ENCODE measurements at places on chromosomes 2 and 18.

- no peak for DNase-seq
Observed at GRCh38 chr18:35045806-35046205, 4.6 kb downstream of the MAPRE2 start.

GRCh38 chr2:226796840-226797288 lies 2.8 kb downstream of the IRS1 start:
- no peak for DNase-seq

DNA sequence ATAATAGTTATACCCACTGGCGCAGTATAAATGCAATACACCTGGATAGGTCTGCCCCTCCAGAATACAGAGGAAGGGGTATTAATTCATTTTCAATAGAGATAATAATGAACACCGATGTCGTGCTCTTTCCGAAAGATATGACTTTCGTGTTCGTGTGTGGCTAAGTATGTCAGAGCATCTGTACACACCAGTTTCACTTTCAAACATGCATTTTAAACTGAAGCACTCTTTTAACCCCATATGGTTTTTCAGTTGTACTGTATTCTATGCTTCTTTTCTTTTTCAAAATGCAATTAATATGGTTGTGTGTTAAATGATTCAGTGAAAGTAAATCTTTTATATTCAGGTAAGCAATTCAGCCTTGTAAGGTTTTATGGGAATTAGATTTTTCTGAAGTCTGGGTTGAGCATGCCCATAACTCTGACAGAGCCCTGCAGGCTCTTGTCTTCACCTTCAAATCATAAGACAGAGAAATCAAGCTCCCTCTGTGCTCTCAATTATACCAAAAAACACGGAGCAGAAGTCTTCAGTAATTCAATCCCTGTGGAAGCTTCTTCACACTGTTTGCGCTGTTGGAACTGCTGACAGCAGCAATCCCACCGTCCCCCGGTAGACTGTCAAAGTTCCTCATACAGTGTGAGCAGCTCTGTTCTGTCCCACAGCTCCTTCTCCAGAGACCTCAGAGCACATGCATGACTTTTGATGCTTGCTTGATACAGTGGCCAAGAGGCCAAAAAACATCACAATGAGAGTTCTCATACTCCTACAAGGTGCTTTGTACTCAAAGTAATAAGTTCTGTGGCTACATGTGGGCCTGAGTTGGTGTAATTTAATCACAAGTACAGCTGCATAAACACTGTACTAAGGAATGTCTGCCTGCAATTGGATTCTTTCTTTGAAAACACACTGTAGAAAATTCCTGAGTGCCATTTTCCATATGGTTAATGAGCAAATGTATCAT lies 186.8 kb downstream of the ZNF521 start:
- peak; percentile 88 for DNase-seq

DNA sequence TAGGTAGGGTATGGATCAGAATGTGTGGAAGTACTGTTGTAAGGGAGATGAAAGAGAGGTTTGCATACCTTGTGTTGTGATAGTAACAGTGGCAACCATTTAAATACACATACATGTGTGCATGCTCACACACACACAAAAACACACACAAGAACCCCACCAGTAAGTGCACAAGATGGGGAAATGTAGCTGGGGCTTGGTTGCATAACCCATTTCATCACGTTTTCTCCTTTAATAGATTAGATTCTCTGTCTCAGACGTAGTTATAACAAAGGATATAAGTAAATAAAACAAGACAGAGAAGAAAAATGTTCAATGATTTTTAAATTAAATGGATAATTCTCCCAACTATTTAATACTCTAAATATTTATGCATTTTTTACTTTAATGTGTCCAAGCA lies 13.4 kb downstream of the ARHGAP15 start:
- DNase-seq, result no peak

GRCh38 chr2:135818937-135819610 lies 17.9 kb downstream of the LCT start:
- DNase-seq, result no peak

GRCh38 chr2:121648206-121649148 lies 785 bp downstream of the CLASP1 start:
- DNase-seq, result peak; percentile 64

- DNase-seq, result no peak
Observed at GRCh38 chr2:18506883-18507509, 53.5 kb downstream of the RDH14 start.

- DNase-seq, result no peak
Observed at GRCh38 chr2:209253544-209253943, 170.3 kb upstream of the MAP2 start.

DNA sequence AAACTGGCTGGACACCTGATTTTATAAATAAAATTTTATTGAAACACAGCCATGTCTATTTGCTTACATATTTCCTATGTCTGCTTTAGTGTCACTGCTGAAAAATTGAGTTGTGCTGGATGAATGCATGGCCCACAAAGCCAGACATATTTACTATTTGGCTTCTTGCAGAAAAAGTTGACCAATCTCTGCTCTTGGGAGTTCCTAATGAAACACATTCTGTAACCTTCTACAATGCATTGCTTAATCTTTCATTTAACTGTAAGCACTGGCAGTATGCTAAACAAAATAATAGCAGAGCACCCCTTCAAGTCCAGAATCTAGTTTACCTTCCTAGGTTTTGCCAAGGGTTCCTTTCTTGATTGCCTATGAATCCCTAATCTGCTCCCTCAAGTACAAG lies 17.7 kb upstream of the SERPINB7 start:
- DNase-seq, result no peak

DNA sequence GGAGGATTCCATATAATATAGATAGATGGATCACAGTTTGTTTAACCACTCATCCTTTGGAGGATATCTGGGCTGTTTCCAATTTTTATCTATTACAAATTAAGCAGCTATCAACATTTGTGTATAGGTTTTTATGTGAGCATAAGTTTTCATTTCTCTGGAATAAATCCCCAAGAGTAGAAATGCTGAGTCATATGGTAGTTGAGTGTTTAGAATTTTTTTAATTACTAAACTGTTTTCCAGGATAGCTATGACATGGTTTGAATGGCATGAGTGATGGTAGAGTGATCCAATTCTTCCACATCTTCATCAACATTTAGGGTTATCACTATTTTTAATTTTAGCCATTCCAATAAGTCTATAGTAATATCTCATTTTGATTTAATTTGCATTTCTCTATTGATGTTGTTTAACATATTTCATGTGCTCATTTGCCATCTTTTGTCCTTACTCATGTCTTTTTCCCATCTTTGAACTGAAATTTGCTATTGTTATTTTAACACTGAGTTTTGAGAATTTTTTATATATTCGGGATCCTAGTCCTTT lies 31.4 kb downstream of the ABCB11 start:
- DNase-seq, result no peak

- no peak for DNase-seq
Observed at GRCh38 chr2:88038263-88039105, 17.1 kb downstream of the KRCC1 start.

- peak; percentile 35 for DNase-seq
Observed at GRCh38 chr2:108922141-108922915, 66.7 kb downstream of the EDAR start.

GRCh38 chr2:205721057-205721449 lies 38.8 kb downstream of the NRP2 start:
- DNase-seq, result no peak

- DNase-seq, result no peak
Observed at GRCh38 chr2:29063646-29064345, 10.5 kb downstream of the PCARE start.

- DNase-seq, result no peak
Observed at GRCh38 chr2:238972146-238972445, 124.2 kb downstream of the TWIST2 start.

GRCh38 chr2:205860885-205861284 lies 178.6 kb downstream of the NRP2 start:
- DNase-seq, result no peak

- no peak for DNase-seq
Observed at GRCh38 chr2:54898456-54899226, 151.6 kb downstream of the RTN4 start.

DNA sequence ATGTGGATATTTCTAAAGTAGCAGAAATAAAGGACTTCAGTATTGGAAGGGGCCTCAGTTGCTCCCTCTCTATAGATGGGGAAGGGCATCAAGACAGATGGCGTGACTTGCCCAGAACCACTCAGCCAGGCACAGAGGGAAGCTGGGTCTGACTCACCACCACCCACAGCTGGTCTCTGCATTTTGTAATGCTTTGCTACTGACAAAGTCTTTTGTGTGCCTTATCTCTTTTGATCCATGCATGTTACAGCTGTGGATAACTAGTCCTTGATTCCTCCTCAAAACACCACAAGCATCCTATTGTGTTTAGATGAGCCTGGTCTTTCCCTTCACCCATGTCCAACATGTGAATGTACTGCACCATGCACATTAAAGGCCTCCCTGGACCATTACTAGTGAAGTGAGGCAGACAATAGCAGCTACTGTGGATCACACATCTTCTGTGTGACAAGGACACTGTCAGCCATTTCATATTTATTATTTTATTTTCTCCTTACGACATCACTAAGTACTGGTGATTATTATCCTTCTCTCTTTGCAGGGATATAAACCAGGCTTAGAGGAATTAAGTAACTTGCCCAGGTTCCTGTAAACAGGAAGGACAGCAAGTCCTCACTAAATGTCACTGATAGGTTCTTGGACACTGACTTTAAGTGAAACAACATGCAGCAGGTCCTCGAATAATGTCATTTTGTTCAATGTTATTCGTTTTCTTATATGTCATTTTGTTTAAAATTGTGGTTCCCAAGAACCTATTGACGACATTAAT lies 29.6 kb upstream of the IL37 start:
- no peak for DNase-seq

GRCh38 chr18:55106906-55107305 lies 147.6 kb upstream of the CCDC68 start:
- no peak for DNase-seq

GRCh38 chr2:105519516-105519915 lies 120.7 kb upstream of the FHL2 start:
- no peak for DNase-seq

- DNase-seq, result no peak
Observed at GRCh38 chr2:138032334-138032733, 68.1 kb downstream of the HNMT start.

DNA sequence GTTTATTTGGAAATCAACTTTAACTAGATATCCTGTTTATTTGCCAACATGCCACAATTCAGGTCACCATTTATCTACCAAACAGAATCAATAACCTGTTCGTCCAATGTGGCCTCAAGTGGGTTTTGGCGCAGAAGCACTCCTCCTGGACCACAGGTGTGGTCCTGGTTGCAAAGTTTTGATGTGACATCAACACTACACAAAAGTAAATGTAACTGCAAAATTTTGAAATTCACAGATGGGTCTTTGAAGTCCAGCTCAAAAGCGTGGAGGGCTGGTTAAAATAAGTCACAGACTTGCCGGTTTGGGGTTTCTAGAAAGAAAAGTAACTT lies 474 bp upstream of the GCA start:
- no peak for DNase-seq

- DNase-seq, result no peak
Observed at GRCh38 chr2:154233231-154233630, 361.5 kb downstream of the GALNT13 start.

- no peak for DNase-seq
Observed at GRCh38 chr2:19648583-19648982, 253.2 kb downstream of the TTC32 start.

- no peak for DNase-seq
Observed at GRCh38 chr18:1463981-1464380, 559.3 kb downstream of the ADCYAP1 start.

GRCh38 chr2:105487142-105488069 lies 88.6 kb upstream of the FHL2 start:
- no peak for DNase-seq

- DNase-seq, result no peak
Observed at GRCh38 chr2:192043216-192043870, 151.4 kb downstream of the TMEFF2 start.

- no peak for DNase-seq
Observed at GRCh38 chr2:86023366-86023712, 82.3 kb downstream of the POLR1A start.

DNA sequence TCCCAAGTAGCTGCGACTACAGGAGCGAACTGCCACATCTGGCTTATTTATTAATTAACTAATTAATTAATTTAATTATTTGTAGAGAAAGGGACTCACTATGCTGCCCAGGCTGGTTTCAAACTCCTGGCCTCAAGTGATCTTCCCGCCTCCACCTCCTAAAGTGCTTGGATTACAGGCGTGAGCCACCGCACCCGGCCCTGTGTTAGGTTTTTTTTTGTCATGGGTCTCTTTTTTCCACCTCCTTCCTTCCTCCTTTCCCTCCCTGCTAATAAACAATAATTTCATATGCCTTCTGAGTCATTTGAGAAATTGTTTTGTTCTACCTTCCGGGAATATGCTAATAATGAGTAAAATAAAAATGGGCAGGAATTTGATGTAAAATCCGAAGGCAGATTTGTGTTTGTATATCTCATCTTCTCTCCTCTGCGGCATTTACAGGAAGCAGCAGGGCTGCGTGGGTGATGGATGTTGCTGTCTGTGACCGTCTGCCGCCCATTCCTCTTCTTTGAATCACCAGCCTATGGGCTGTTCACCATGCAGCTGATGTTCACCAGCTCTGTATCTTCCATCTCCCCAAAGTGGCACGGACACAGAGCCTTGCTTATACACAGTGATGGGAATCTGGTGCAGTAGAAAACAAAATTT lies 89.9 kb downstream of the ACSL3 start:
- no peak for DNase-seq

DNA sequence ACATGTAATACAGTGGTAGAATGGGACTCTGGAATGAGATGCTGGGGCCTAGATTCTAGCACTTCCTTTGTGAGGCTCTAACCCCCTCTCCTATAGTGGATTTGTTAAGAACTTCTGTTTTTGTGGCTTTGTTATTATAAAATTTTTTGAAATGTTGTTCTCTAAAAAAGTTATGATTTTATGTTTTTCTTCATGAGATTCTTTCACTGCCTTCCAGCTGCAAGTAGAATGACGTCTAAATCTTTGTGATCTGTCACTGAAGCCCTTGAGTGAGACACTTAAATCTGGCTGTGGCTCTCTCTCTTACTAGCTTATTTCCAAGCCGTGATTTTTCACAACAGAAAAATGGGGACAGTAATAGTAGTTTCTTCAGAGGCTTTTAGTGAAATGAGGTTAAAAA lies 1.6 kb downstream of the CASP8 start:
- no peak for DNase-seq

- peak; percentile 58 for DNase-seq
Observed at GRCh38 chr2:206396211-206396610, 47.1 kb upstream of the ADAM23 start.

GRCh38 chr18:74477771-74478170 lies 18.4 kb upstream of the CNDP2 start:
- no peak for DNase-seq
